ENCODE measurements at places on chromosomes 3 and 15. TPM values are rescaled to one million over a fixed set of nuclear protein-coding genes. Genes with fewer than 3 reads are reported as not detected.

GRCh38 chr15:43225201-43225949 lies 4.6 kb upstream of the EPB42 start:
- peak; percentile 69 for DNase-seq

The TMEM207 gene
- total RNA-seq = not detected

DNA sequence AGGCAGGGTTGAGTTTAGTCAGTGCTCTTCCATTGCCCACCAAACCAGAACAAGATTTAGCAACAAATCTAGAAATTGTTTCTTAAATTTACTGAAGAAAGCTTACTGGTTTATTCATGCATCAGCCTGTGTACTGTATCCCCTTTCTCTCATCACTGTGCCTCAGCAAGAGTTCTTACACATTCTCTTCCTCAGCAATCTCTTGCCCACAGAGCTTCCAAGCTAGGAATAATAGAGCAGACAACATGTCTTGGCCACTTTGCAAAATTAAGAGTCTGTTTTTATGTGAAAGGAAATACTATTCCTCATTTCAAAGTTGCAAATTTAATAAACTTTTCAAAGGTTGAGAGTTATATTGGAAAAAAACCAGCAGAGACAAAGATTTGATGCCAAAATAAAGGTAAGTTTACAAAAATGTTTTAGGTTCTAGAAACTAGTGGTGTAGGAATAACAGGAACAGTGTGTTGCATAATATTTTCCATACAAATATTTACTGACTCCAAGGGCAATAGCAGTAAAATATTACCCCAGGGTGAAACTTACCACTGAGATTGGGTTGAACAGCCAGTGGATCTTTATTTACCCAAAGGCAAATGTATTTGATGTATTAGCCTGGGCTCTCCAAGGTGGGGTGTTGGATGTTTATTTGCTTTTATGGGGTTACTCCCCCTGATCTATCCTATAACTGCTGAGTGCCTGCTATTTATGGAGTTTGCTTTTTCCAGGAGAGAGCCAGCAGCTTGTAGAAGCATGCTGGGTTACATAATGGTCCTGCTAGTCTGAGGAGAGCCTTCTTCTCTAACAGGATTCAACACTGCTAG lies 276.7 kb downstream of the ADAMTSL3 start:
- DNase-seq = no peak

- no peak for DNase-seq
Measured at GRCh38 chr3:98877132-98877531, 24.4 kb downstream of the DCBLD2 start.

DNA sequence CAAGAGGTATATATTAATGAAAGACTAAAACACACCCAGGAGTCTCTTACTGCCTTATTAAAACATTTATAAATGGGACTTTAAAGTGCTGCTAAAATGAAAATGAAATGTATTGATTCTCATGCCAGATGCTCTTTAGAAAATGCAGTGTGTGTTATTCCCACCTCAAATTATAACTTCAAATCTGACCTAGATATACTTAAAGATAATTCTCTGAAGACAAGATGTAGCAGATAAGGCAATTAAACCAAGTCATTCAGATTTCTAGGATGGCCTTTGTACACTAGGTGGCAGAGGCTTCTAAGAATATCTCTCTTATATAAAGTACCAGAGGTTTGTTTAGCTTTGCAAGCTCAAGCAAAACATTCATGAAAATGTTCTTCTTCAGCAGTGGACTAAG lies 26.9 kb upstream of the GOLGA8B start:
- DNase-seq = peak; percentile 23

The BFSP2 gene
- not detected for total RNA-seq

DNA sequence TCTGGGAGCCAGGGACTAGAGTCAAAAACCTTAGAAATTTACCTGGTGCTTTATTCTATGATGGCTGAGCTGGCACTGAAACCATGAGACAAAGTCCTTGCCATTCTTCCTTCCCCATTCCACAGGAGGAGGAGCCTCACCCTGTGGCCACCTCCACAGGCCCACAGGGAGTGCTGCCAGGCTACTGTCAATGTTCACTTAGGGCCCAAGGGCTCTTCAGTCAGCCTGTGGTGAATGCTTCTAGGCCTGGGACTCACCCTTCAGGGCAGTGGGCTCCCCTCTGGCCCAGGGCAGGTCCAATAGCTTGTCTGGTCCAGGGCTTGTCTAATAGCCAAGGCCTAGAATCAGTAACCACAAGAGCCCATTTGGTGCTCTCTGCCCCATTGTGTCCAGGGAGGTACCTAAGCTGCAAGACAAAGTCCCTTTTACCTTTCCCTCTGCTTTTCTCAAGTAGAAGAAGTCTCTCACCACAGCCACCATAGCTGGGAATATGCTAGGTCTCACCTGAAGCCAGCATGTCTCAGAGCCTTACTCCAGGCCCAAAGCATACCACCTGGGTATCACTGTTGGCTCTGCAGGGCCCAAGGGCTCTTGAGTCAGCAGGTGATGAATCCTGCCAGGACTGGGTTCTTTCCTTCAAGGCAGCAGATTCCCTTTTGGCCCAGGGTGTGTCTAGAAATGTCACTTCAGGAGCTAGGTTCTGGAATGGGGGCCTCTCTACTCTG lies 61.8 kb upstream of the CHRNB4 start:
- no peak for DNase-seq

GRCh38 chr15:76190751-76191538 lies 120.3 kb downstream of the ETFA start:
- peak; percentile 76 for DNase-seq

DNA sequence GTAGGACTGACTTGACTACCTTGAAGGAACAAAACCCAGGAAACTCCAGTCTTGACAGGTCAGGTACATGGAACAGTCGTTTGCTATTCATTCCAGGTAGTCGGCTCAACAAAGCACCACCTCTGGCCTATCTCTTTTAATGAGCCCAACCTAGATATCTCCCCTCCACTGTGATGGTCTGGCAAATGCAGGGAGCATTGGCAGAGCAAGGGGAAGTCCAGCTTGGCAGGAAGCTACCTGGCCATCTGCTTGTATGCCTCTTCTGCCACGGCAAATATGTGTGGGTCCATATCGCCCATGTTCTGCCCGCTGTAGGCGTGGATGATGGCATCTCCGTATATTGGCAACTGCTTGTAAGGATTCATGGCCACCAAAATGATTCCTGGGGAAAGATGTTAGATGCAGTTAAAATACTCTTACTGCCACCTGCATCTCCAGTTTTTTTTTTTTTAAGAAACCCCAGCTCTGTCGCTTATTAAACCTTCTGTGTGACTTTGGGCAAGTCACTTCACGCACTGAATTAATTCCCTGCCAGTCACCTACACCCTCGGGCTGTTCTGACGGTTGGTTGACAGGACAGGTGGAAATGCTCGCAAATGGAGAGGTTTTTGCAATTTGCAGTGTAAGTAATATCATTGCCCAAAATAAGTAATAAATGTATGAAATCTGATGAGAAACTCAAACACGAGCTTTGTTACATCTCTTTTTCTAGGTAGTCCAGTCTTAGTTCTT lies 16.8 kb downstream of the MYO5C start:
- DNase-seq = no peak

DNA sequence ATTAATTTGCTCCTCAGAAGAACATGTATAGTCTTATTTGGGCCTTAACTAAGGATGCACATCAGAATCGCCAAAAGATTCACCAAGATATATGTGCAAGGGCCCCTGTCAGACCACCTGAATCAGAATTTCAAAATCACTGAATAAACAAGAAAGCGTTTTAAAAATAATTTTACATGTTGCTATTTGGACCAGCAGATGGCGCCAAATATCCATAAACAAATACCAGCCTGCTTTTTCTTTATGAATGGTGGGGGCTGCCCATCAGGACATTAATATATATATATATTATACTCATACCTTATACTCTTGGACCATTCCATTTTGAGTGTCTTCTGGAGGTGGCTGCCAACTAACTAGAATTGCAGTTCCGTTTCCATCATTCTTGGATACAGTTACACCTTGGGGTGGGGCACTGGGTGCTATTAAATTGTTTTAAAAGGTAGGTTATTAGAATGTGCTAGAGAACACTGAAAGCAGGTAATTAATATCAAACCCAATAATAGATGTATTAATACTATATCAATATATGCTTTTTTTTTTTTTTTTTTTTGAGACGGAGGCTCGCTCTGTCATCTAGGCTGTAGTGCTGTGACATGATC lies 1108.3 kb downstream of the ROBO1 start:
- peak; percentile 71 for DNase-seq

DNA sequence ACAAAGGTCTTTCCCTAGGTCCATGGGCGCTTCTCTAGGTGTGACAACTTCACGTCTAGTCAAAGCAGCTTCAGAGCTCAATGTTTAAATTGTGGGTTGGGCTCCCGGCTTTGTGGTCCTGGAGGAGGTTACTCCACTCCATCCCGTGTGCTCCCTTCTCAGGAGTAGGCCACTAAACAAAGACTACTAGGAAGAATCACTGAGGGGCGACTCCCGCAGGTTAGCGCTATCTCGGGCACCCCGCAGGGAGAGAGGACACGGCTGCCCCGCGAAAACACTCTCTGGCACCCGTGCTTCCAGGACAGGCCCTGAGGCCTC lies 500 bp downstream of the PARP6 start:
- DNase-seq = no peak

GRCh38 chr3:130480736-130481135 lies 36.2 kb upstream of the COL6A6 start:
- DNase-seq = peak; percentile 1

DNA sequence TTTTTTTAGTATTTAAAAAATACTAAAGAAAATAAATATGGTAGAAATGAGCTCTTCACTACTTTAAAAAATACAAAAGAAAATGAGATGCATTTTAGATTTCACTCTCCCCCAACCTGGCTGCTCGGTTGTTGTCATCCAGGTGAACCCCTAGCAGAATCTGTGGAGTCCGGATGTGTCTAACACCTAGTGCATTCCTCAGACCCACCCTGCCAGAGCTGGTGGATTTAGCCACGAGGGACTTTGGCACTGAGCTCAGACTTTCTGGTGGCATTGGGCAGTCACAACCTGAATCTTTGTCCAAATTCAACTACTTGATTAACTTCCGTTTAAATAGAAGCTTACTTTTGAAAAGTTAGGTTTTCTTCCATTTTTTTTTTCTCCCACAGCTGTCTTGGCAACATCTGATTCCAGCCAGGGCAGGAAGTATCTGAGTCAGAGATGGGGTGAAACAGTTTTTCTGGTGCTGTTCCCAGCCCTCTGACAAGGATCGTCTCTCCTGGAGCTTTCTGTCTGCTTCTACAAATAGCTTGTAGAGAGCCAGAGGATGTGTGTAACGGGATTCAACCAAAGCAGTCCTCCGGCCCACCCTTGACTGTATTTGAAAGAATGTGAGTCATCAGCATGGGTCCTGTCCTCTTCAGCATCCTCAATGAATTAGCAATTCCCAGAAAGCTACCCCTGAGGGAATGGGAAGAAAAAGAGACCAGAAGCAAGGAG lies 301.8 kb upstream of the MCTP2 start:
- DNase-seq = peak; percentile 7

DNA sequence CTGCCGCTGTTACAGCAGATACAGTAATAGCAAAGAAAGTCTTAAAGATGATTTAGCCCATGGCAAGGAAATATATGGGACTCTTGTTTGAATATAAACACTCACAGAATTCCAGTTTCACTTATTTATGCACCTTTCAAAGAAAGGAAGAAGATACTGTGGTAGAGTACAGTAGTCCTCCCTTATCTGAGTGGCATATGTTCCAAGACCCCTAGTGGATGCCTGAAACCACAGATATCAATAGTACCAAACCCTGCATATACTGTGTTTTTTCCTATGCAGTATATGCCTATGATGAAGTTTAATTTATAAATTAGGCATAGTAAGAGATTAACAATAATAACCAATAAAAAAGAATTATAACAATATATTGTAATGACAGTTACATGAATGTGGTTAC lies 8.2 kb downstream of the MAP2K1 start:
- DNase-seq = no peak

- no peak for DNase-seq
Measured at GRCh38 chr15:33454346-33454745, 143.6 kb downstream of the RYR3 start.

The AADAC gene
- total RNA-seq = under 0.01 TPM

DNA sequence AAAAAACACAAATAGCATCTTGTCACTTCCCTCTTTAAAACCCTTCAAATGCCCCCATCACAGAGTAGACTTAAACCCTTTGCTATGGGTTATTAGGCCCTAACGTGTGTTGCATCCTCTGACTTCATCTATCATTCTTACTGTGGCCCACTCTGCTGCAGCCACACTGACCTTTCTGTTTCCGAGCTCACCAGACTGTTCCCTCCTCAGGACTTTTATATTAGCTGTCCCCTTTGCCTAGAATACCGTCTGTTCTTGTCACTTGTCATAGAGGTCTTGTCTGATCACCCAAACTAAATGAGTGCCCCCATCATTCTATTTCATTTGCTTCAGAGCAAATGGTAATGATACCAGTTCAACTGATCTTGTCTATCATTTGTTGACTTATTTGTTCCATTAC lies 877 bp upstream of the FEM1B start:
- no peak for DNase-seq

The CLSTN2 gene
- total RNA-seq = under 0.01 TPM

DNA sequence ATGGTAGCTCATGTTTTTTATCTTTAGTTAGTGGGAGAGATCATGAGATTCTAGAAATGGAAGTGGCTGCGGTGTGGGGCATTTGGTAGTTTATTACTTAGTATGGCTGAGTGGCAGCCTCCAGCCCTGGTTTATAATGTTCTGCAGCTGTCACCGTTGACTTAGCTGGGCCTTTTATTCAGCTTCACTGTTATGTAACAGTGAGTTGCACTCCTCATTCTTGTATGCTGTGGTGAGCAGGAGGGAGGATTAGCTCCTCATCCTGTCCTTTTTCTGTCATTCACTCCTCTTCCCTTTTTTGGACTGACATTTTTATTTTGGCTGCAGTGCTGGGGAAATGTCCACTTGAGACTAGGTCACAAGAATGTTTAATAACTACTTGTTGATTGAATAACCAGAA lies 29.5 kb downstream of the RAD54L2 start:
- DNase-seq = no peak

The TMCO5A gene
- total RNA-seq = not detected

GRCh38 chr15:70355275-70355795 lies 257.6 kb upstream of the TLE3 start:
- no peak for DNase-seq

GRCh38 chr3:45234250-45234649 lies 8.2 kb upstream of the TMEM158 start:
- DNase-seq = no peak

DNA sequence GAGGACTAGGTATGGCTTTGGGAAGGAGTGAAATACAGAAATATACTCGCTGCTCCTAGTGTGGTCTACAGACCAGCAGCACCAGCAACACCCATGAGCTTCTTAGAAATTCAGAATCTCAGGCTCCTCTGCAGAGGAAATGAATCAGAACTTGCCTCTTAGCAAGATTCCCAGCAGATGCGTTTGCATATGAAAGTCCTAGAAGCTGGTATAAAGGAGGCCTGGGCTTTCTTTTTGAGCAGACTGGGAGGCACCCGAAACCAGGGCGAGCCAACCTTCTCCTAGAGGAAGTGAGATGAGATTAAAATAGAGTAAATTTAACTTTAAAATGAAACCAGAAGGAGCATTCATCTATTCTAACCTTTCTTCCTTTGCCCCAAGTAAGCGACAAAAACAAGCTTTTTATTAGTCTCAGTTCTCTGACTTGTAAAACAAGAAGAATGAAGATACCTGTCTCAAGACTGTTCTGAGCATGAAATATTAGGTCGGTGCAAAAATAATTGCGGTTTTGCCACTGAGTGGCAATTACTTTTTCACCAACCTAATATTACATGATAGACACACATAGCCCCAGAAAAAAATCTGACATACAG lies 140.0 kb downstream of the PDZRN3 start:
- DNase-seq = no peak

The CASR gene
- total RNA-seq = not detected

The HEXA gene
- 58.0 TPM for total RNA-seq

- DNase-seq = no peak
Measured at GRCh38 chr15:89677381-89677780, 1.8 kb downstream of the PLIN1 start.

- DNase-seq = peak; percentile 93
Measured at GRCh38 chr3:139533781-139534454, 5.6 kb downstream of the RBP1 start.

Data from lung microvascular endothelial cell (primary cell).